ENCODE measurements at places on chromosomes 4 and X. TPM values are rescaled to one million over a fixed set of nuclear protein-coding genes. Genes with fewer than 3 reads are reported as not detected.

MAP3K15 gene
- not detected for total RNA-seq

SRPX2 gene
- total RNA-seq, result not detected

CT45A10 gene
- total RNA-seq, result not detected

IL2 gene
- 0.76 TPM for total RNA-seq

PLAC8 gene
- total RNA-seq, result 146 TPM

SATL1 gene
- total RNA-seq, result not detected

SMIM10 gene
- not detected for total RNA-seq

FAM47B gene
- total RNA-seq, result not detected

RNF212 gene
- total RNA-seq, result 2.1 TPM

RAB40A gene
- not detected for total RNA-seq

SLC16A2 gene
- total RNA-seq, result 0.10 TPM

EXOC1 gene
- 20.6 TPM for total RNA-seq

SUPT20HL2 gene
- not detected for total RNA-seq

SMIM43 gene
- not detected for total RNA-seq
